Fibroblast of the aortic adventitia (primary cell): ENCODE measurements at places on chromosomes 7 and 10. TPM values are rescaled to one million over a fixed set of nuclear protein-coding genes. Genes with fewer than 3 reads are reported as not detected.

DNA sequence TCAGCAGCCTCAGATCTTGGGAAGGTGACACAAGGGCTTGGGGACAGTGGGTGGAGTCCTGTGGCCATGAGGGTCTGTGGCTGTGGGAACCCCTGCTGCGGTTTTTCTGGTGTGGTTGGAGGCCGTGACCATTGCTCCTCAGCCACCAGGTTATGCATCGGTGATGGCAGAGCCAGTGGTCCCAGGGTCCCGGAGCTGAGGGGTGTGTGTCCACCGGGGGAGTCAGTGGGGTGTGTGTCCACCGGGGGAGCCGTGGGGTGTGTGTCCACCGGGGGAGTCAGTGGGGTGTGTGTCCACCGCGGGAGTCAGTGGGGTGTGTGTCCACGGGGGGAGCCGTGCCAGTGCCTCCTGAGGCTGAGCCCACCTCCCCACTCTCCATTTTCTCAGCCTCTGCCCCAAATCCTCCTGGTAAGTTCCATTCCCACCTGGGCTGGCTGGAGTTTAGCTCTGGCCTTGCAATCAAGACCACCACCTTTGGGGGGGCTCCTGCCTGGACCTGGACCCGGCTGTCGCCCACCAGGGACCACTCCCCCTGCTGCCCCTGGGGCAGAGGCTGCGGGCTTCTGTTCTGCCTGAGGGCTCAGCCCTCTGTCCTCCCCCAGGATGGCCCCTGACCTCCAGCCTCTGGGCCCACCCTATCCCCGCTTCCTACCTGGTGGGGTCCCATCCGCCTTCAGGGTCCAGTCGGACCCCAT is 143.5 kb downstream of the ELFN1 start:
- no peak for DNase-seq

FAM25A gene
- total RNA-seq = not detected in 2 replicates

DNA sequence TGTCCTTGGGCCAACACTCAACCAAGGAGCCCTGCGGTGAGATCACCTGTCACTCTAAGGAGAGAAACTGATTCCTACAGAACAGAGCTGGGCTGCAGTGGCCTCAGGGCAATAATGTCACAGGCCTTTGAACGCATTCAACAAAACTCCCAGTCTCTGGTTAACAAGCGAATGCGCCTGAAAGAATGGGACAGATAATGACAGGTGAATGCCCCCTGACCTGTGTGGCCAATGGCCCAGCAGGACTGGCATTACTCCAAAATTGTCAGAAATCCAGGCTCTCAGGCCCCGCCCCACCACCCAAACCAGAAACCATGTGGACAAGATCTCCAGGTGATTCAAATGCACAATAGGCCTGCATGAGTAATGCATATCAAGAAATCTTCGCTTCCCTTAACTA is 277.7 kb upstream of the KLF6 start:
- no peak for DNase-seq

DNA sequence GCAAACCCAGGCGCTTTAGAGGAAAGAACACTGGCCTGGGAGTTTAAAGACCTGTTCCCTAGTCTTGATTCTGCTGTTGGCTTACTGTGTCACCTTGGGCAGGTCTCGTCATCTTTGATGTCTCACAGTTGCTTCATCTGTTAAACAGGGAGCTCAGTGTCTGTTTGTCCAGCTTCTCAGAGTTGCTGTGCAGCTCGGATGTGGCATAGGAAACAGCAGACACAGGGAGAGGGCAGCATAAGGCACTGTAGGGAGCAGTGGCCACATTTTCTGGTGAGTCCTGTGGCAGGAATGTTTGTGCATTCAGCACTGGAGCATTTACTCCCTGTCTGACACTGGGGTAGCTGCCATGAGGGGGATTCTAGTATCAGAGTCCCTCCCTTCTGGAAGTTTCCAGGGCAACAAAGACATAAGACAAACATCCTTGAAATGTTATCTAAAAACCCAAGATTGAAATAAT is 2.0 kb downstream of the REPIN1 start:
- peak; percentile 58 for DNase-seq

GRCh38 chr7:92137557-92137956 is 3.3 kb upstream of the CYP51A1 start:
- no peak for DNase-seq
